Brain (organoid and tissue), 16 donors: ENCODE measurements at places on chromosomes 16 and 17.

- no peak for DNase-seq
These were observed 3.7 kb downstream of the GUCY2D start for GRCh38 chr17:8005967-8006730.

GRCh38 chr16:69769404-69769803 is 7.3 kb downstream of the WWP2 start:
- DNase-seq = no peak

DNA sequence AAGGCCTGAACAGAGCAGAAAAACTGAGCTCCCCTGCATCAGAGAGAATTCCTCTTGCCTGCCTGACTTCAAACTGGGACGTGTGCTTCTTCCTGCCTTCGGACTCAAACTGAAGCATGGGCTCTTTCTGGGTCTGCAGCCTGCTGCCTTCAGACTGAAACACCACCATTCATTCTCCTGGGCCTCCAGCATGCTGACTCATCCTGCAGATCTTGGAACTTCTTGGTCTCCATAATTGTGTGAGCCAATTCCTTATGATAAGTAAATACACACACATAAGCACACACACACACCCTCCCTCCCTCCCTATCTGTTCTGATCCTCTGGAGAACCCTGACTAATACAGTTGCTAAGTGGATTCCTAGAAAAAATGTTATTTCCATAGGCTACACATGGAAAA is 874.3 kb upstream of the EEF2KMT start:
- DNase-seq = no peak

DNA sequence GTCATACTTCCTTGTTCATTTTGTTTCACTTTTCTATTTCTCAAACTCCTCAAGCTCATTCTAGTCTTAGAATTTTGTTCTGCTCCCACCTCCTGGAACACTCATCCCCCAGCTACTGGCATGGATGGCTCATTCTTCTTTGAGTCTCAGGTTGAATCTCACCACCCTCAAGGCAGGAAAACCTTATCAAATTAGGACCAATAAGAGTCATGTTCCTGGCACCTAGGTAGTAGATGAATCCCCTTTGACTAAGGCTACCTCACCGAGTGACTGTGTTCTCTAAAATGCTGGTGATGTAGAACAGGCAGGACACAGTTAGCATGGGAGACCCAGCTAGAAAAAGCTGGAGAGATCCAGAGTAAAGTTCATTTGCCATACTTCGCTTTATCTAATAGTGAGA is 1050.8 kb upstream of the EEF2KMT start:
- DNase-seq = no peak

- DNase-seq = peak; percentile 93
These were observed 1.9 kb downstream of the PHF12 start for GRCh38 chr17:28949185-28950016.
